ENCODE measurements at places on chromosomes 5 and 9.
A peak's percentile ranks its signal among the peaks of the same experiment; 100 is the strongest.

- no peak for DNase-seq
Measured at GRCh38 chr5:68319706-68320412, 104.3 kb downstream of the PIK3R1 start.

GRCh38 chr5:144333336-144333920, 162.8 kb downstream of the KCTD16 start:
- DNase-seq: no peak

- no peak for DNase-seq
Measured at GRCh38 chr9:72844440-72844768, 108.4 kb downstream of the ALDH1A1 start.

- DNase-seq: no peak
Measured at GRCh38 chr5:175894271-175894670, 22.9 kb downstream of the CPLX2 start.

GRCh38 chr5:157459715-157460599, at the start of gene NIPAL4:
NIPAL4 (plus strand) TSS chr5:157460213; CDS start chr5:157460321, 108 bp downstream.
- peak; percentile 58 for DNase-seq

DNA sequence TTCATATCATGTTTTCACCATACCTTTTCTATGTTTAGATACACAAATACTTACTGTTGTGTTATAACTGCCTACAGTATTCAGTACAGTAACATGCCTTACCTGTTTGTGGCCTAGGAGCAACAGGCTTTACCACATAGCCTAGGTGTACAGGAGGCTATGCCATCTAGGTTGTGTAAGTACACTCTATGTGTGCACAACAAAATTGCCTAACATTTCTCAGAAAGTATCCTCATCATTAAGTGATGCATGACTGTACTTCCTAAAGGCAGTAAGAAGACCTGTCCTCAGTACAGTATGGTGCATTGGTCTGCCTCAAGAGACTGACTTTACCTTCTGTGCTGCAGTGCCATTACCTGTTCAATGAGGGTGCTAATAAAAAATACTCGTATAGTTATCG, 7.9 kb downstream of the TXN start:
- DNase-seq: no peak

DNA sequence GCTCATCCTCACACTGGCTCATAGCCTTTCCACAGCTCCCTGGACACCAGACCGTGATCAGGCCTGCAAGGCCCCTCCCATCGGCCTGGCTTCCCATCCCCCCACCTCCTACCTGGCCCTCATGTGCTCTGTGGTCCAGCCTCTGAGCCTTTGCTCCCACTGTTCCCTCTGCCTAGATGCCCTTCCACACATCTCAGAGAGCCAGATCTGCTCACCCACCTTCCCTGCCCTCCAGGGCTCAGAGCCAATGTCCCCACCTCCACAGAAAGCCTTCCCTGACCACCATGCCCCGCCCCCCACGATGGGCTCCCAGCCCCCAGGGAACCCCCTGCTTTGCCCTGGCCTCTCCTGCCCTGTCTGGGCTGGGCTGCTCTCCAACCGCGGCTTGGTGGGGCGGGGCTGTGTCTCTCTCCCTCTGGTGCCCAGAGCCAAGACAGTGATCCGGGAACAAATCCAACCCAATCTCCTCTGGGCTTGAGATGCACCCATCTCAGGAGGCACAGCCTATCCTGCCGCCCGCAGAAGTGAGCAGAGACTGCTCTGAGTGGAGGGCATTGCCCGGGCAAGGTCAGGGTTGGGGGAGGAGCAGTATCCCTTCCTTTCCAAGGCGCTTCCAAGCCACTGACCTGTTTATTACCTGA, 1.6 kb downstream of the NINJ1 start:
- DNase-seq: no peak

- DNase-seq: peak; percentile 49
Measured at GRCh38 chr9:100011062-100011681, 87.6 kb downstream of the ERP44 start.

DNA sequence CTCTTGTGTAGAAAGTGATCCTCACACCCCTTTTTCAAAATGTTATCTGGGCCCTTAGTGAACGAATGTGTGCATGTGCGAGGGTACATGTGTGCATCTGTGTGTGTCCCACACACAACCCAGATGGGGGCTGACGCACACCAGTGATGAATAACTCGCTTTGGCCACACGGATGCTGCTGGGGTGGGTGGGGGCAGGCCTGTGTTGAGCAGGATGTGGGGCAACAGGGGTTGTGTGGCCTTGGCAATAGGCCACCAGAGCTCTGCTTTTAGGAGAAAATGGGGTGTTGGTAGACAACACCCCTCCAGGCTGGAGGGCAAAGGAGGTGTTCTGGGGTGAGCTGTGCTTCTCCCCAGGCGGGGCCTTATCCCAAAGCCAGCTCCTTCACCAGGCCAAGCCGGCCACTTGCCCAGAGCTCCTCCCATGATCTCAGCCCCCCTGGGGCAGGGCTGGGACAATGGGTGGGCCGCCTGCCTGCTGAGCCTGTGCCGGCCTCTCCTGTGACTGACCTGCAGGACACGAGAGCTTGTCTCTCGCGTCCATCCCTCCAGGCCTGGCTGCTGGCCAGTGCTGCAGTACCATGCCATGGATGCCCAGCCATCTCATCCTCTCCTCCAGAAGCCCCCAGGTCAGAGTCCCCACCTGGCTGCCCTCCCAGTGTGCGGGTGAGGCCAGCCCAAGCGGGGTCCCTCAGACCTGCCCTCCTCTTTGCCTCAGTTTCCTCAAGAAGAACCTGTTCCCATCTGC, 1.7 kb downstream of the DBN1 start:
- no peak for DNase-seq

- no peak for DNase-seq
Measured at GRCh38 chr9:2096376-2096970, 81.3 kb downstream of the SMARCA2 start.

DNA sequence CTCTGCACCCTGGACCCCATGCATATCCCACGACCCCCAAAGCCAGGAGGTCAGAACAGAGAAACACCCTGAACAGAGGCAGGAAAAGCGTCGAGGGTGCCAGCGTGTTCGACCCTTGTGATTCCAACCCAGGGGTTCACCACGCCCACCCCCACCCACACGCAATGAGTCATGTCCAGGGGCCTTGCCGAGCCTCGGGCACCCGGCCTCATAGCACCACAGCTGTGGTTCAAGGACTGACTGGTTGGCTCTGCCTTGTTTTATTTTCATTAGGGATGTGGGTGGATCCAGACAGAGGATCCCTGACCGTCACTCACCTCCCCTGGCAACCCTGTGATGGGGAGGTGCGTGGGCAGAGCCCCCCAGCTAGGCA, 9.5 kb upstream of the QSOX2 start:
- DNase-seq: no peak

DNA sequence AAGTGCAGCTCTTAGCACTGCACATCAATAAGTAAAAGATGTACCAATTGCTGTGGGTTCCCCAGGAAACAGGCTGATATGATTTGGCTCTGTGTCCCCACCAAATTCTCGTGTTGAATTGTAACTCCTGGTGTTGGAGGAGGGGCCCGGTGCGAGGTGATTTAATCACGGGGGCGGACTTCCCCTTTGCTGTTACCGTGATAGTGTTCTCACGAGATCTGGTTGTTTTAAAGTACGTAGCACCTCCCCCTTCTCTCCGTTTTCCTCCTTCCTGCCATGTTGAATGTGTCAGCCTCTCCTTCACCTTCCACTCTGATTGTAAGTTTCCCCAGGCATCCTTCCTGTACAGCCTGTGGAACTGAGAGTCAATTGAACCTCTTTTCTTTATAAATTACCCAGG, 93.2 kb upstream of the ACTBL2 start:
- DNase-seq: no peak

DNA sequence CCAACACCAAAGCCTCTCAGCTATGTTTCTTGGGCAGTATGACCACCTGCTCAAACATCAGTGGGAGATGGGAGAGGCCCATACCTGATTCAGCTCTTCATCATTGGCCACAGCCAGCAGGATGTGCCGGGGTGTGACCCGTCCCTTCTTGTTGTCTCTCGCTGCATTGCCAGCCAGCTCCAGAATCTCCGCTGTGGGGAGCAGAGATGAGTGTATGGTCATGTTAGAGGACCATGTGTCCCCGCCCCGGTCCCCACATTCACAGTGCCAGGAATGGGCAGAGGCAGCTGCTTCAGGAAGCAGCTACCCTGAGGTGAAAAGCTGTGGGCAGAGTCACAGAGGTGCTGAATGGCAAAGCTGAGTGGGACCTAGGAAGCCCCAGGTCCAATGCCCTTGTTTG, 29.1 kb downstream of the MACROH2A1 start:
- DNase-seq: no peak

GRCh38 chr9:3241290-3241689, 284.5 kb downstream of the RFX3 start:
- no peak for DNase-seq

- no peak for DNase-seq
Measured at GRCh38 chr5:14980698-14981097, 109.1 kb upstream of the ANKH start.

GRCh38 chr9:101449071-101449721, 13.6 kb upstream of the ALDOB start:
- peak; percentile 40 for DNase-seq

DNA sequence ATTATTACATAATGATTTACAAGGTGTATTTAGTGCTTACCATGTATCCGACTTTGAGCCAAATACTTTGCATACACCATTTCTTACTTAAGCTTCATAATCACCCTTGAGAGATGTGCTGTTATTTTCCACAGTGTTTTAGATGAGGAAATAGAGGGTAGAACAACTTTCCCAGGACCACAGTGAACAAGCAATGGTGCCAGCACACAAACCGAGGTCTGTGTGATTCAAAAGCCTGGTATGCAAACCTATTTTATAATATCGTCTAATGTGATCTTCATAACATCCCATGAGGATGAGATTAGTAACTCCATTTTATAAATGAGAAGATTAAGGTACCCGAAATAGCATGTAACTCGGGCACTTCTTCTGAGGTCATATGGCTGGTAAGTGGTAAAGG, 294.7 kb downstream of the NSG2 start:
- DNase-seq: no peak

- DNase-seq: peak; percentile 46
Measured at GRCh38 chr9:34986540-34987047, 3.0 kb upstream of the DNAJB5 start.
